ENCODE measurements at places on chromosomes 3 and 15.
A peak's percentile ranks its signal among the peaks of the same experiment; 100 is the strongest.

GRCh38 chr15:48324949-48325348, 6.3 kb upstream of the DUT start:
- no peak for DNase-seq

GRCh38 chr3:62703451-62704167, 171.6 kb downstream of the CADPS start:
- no peak for DNase-seq

DNA sequence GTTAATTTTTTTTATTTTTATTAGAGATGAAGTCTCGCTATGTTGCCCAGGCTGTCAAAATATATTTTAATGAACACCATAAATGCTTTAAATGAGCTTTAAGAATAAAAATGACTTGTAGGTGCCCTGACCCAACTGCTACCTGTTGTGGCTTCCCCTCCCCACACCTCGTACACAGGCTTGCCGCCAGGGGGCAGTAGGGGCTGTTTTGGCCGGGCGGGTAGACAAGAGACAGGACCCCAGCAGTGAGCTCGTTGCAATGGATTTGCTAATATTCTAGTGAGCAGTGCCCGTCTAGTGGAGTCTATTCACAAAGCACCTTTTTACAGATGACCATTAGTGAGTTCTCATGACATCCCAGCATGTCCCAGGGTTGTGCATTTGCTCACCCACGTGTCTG, 418.1 kb downstream of the OCA2 start:
- DNase-seq, result no peak

DNA sequence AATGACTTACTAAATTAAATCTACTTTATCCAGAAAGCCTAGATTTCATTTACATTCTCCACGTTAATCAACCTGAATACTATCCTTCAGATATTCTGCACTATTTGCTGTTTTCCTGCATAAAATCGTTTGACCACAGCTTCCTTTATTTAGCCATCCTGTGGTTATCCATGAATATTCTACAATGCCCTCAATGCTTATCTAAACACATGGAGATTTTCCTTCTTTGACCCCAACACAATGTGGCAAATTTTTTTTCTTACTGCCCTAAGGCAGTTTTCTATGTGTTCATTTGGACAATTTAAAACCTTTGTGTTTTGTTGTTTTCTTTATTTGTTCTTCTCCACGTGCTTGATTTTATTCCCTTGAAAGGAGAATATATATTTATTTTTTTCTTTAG, 495.5 kb upstream of the ROBO1 start:
- DNase-seq, result no peak

GRCh38 chr3:59150039-59150438, 100.2 kb upstream of the CFAP20DC start:
- no peak for DNase-seq

DNA sequence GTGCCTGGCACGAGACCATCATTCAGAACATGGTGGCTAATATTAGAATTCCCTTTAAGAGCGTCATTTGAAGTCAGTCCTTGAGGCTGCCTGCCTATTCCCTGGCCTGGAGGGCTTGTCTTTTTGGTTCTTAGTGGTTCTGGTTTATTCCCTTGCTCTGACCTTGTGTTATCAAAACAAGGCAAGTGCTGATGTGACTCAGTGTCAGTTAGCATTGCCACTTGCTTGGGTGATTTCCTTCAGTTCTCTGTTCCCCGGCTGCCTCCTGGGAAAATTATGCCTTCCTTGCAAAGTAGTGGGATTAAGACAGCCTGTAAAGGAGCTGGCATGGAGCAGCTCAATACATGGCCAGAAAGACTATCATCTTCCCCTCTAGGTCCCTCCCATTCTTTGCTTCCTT, 64.6 kb downstream of the EDEM1 start:
- DNase-seq, result no peak

DNA sequence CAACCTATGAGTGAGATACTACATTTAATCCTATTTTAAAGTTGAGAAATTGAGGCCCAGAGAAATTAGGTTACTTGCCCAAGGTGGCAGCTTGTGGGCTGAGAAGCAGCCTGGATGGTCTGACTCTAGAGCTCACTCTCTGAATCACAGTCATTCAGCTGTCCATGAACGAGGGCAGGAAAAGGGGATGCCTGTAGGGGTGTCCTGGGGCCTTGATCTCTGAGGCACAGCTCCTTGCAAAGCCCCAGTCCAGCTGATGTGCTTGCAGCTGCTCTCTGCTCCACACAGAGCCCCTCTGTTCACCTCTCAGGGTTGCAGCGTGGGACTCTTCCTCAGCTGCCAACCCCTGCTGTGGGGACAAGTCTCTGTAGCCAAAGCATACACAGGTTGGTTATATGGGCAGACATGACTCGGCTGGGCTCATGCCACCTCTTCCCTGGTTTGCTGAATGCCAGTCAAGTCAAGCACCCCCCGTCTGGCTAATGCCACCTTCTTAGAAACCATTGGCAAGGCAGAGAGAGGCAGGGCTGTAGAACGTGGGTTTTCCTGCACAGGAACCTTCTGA, 56.8 kb downstream of the GASK1A start:
- DNase-seq, result no peak

DNA sequence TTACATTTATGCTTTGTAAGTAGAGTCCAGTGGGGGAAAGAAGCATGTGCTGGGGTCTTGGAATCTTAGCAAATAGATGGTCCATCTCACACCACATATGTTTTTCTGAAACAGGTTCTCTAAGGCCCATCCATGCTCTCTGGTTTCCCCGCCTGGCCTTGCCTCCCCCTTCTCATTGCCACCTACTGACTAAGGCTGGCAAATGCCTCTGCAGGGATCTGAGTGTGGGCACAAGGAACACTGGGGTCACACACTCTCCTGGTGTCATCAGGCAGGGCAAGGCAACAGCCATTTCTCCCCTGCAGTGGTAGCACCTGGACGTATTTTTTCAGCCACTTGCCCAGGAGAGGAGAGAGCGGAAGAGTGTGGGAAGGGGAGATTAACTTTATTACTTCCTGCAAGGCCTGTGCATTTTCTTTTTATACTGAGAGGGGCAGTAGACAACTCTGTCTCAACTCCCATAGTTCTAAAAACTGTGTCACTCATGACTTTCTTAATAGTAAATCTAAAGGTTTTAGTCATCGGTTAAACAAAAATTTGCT, 804.2 kb upstream of the NECTIN3 start:
- no peak for DNase-seq

GRCh38 chr15:89356634-89357298, 22.1 kb upstream of the POLG start:
- DNase-seq, result no peak

DNA sequence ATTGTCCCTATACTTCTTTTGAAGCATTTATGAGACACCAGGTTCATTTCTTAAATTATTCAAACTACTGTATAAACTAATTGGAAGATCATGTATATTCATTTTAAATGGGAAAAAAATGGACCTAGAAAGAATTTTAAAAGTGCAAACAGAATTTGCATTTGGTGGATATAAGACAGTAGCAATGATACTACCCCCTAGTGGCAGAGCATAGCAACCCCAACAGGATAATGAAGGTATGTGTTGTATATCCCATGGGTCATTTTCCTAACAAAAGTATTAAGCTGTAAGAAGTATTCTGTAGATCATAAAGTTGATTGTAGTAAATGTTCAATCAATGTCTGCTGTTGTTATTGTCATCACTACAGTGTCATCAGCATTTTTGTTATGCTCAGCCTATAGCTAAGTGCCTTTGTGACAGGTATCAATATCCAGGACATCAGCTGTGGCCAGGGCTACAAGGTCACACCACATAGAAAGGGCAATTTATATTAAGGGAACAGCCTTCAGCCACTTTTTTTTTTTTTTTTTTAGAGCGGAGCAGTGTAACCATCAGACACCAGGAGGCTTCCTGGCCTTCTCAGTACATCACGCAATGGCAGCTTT, 175.8 kb downstream of the FOXB1 start:
- peak; percentile 51 for DNase-seq

- DNase-seq, result no peak
These were observed 38.3 kb upstream of the TPM1 start for GRCh38 chr15:63004211-63004610.
